ENCODE measurements at places on chromosomes 2 and 18.
A peak's percentile ranks its signal among the peaks of the same experiment; 100 is the strongest.

DNA sequence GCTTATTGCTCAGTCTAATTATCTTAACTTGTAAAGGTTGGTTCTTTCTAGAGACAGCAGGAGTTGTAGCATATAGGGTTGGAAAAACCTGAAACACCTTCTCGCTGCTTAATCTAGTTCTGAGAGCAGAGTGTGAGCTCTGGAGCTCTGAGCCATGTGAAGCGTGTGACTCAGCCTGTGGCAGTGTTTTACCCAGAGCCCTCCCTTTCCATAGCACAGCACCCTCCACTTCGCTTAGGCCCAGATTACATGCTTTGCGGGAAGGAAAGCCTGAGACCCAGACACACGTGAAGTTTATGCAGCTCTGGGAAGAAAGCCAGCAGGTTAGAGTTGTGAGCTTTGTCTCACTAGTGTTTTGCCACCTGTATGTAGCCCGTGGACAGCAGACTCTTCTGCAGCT is 74.5 kb downstream of the INPP4A start:
- DNase-seq, result no peak

DNA sequence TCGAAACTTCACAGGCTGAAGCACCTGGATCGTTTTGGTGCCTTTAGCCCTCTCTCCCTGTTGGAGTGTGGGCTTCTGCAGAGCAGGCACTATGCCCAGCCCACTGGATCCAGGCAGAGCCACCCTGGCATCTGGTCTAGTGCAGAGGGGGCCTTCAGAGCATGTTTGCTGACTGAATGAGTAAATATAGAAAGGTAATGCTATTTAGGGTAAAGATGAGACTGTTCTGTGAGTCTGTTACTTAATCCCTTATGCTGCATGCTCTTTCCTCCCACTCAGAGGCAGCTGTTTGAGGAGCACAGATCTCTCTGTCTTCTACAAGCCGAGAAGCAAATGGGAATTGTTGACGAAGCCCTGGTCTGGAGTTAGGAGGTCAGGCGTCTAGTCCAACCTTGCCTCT is 130.2 kb downstream of the RGPD3 start:
- DNase-seq, result no peak

DNA sequence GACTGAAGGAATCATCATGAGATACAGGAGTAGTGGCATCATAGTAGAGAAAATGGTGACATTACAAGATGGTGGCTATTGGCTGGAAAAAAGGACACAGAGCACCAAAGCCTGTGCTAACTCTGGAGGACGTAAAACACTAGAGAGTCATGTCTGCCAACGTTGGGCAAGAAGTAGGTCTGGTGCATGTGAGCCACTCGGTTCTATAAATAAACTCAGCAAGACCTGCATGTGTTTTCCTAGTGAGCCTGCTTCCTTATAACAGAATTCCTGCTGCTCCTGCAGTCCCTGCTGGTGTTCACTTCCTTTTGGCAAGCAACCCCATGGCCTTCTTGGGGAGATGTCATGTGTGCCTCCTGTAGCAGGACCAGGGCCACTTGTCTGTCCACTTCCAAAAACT is 325.2 kb downstream of the OSR1 start:
- no peak for DNase-seq

GRCh38 chr2:72859831-72860262 is 27.4 kb upstream of the SPR start:
- peak; percentile 68 for DNase-seq

DNA sequence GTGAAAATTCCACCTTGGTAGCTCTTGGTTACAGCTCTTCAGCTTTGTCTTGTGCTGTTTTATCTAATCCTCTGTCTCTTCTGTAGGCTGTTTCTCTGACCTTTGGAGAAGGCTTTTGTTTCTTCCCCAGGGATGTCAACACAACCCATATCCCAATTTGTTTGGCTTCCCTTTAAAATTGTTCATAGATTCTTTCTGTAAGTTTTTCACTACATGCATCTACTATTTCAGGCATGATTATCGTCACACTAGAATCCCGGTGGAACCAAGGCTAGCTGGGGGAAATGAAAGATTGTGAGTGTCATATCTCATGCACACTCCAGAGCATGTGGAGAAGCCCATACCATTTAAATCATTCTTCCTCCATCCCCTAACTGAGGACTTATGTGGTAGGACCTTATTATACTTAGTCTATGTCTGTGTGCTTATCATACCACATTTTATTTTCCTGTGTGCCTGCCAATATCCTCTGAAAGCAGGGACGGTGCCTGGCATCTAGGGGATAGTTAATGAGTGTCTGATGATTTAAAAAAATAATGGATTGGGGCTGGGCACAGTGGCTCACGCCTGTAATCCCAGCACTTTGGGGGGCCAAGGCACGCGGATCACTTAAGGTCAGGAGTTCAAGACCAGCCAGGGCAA is 59.9 kb downstream of the CRIM1 start:
- DNase-seq, result no peak

DNA sequence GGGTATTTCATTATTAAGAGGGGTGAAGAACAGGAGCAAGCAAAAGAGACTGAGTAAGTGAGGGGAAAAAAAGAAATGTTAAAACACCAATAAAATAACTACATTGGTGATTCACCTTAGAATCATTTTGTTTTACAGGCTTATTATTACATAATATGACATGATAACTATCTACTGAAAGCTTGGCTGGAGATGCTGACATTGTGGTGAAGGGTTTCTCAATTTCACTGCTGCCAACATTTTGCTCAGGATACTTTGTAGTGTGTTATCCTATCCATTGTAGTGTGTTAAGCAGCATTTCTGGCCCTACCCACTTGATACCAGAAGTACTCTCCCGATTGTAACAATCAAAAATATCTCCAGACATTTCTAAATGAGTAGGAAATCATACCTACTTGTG is 1564.6 kb upstream of the NXPH2 start:
- DNase-seq, result peak; percentile 65

GRCh38 chr18:63266888-63267790 is 52.4 kb downstream of the BCL2 start:
- DNase-seq, result no peak

- DNase-seq, result no peak
Measured at GRCh38 chr2:23354554-23354953, 30.4 kb upstream of the KLHL29 start.

- peak; percentile 73 for DNase-seq
Measured at GRCh38 chr2:172299741-172300140, 127.6 kb upstream of the ITGA6 start.

GRCh38 chr18:58977801-58978200 is 113.1 kb downstream of the ZNF532 start:
- peak; percentile 26 for DNase-seq

DNA sequence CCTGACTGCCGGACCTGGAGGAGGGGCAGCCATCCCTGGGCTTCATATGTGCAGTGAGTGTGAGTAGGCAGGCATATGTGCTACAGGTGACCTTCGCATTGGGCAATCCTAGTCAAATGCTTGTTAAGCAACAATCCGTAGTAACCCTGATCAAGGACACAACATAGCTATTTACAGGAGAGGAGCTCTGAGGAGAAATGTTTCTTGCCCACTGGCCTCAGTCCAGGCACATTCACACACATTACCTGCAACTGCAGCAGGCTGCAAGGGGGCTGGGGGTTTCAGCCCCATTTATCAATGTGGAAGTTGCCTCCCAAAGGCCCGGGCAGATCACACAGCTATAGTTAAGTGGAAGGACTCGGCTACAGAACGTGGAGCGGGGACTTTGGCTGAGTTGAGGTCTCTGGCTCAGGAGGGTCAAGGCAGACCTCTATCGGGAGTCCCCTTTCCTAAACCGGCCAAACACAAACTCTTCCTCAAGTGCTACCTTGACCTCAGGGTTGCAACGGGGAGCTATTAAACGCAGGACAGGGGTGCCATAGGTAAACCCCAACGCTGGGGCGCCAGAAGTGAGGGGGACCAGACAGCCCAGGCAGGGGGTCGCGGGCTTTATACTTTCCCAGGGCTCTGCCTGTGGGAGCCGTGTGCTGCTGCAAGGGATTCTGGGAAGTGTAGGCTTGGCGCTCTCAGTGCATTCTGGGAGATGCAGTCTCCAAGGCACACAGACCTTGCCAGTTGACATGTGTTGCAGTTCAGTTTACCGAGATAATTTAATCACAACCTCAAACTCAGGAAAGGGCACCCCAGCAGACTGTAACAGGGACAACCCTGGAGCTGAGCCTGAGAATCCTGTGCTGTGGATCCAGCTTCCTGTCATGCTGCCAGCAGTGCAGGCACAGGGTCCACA is 9.4 kb downstream of the KHK start:
- DNase-seq, result peak; percentile 64

GRCh38 chr2:170201734-170202393 is 23.9 kb downstream of the MYO3B start:
- DNase-seq, result no peak

- DNase-seq, result peak; percentile 80
Measured at GRCh38 chr2:85755122-85756027, 1.6 kb downstream of the ATOH8 start.

- peak; percentile 31 for DNase-seq
Measured at GRCh38 chr2:217513258-217513657, 489.5 kb downstream of the TNS1 start.

GRCh38 chr18:36503477-36503876 is 206.0 kb downstream of the FHOD3 start:
- DNase-seq, result no peak

GRCh38 chr2:154470376-154470775 is 228.1 kb upstream of the KCNJ3 start:
- no peak for DNase-seq

DNA sequence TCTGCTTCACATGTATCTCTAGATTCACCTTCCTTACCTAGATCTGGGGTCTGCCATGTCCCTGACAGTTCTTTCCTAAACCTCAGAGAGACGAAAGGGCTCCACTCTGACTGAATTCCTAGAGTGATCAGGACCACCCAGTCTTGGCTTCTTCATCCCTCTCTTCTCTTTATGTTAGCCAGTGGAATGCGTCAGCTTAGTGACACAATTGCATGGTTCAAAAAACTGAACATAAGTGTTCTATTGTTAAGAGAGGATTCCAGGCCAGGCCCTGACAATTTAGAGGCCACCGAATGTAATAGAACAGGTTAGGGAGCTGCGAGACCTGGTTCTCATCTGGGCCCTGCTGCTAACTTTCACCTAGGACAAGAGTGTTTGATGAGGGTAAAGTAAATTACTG is 10.0 kb downstream of the PRELID3A start:
- DNase-seq, result no peak

GRCh38 chr2:48207201-48207641 is 300.9 kb upstream of the FBXO11 start:
- no peak for DNase-seq

- DNase-seq, result no peak
Measured at GRCh38 chr2:240256704-240257637, 116.5 kb upstream of the OTOS start.

- peak; percentile 32 for DNase-seq
Measured at GRCh38 chr2:171762879-171763573, 75.8 kb downstream of the DYNC1I2 start.

DNA sequence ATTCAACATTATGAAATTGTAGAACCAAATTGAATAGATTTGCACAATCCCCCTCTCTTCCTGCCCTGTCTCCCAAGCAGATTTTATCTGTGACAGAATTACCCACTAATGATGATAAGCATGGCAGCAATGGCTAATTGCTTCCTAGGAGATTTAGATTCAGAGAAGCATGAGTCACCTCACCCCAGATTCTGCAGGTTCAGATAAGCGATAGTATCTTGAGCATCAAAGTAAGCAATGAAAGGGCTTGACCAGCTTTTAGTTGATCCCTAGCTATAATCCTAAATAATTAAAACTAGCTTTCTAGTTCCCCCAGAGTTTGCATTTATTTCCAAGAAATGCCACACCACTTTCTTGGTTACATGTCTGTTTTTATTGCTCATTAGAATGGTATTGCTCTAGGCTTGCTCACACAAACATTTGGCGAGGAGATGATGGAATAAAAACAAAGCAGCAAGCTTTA is 204.3 kb downstream of the GULP1 start:
- DNase-seq, result peak; percentile 60

- DNase-seq, result peak; percentile 32
Measured at GRCh38 chr2:82790206-82791021, 1668.7 kb downstream of the SUCLG1 start.

GRCh38 chr2:8413589-8414135 is 268.2 kb upstream of the ID2 start:
- DNase-seq, result peak; percentile 35

DNA sequence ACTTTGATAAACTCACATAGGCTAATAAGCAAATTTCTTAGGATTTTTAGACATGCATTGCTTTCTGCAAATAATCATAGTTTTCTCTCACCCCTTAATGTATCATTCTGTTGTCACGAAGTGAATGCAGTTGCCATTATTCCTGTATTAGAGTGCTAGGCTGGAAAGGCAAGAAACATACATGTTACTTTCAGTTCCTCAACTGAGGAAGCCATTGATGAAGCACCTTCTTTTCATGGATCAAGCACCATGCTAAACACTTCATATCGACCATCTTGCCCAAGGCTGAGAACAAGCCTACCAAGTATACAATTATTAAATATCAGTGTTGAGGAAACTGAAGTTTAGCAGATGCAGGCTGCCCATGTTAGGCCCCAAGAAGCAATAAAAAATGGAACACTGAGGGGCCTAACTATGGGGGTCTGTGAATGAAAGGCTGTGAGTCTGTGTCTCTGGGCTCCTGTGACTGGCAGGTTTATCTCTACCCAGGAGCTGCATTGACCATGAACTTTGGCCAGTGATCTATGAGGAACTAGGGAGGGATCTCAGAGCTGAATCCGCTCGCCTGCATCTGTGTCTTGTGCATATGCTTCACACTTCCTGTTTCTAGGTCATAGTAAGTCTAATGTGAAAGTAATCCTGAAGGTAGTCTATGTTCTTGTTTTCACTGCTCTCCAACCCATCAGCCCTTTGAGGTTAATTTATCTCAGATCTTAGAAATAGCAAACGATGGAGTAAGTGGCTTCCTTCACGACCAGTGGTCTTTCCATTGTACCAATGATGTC is 16.0 kb upstream of the TSPYL6 start:
- DNase-seq, result no peak

- no peak for DNase-seq
Measured at GRCh38 chr18:2627821-2628276, 27.7 kb upstream of the SMCHD1 start.

DNA sequence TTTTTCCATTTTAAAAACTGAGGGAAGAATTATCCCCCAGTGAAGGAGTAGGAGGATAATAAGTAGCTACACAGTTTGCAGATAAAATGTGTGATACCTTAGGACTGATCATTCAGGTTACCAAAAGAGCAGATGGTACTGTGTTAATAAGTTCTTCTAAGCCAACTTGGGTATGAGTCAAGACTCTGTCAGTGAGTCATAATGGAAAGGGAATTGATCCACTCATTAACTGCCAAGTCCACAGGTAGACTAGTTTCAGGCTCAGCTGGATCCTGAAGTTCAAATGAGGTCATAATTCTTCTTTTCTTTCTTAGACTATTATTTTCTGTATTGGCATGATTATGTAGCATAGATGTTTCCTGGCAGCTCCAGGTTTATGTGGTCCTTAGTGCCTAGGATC is 142.4 kb upstream of the ALPP start:
- no peak for DNase-seq

DNA sequence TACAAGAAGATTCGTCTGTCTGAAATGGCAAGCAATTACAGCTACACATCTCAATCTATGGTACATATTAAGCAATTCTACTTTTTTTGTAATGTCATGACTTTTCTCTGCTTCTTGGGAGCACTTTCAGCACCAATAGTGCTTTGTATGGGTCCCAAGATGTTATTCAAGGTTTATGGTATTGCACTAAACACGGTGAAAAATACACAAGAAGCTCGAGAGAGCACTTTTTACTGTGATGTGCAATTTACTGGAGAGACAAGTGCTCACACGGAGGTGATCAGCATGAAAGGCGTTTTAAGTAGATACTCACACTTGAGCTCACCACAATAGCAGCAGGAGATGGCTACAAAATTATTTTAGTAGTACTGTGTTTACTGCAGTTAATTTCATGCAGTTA is 783.6 kb downstream of the CBLN2 start:
- DNase-seq, result no peak

All from fibroblast of the aortic adventitia (primary cell).